ENCODE measurements at places on chromosomes 3 and 15.
A peak's percentile ranks its signal among the peaks of the same experiment; 100 is the strongest.

- no peak for DNase-seq
Observed at GRCh38 chr15:63938486-63939061, 104.8 kb upstream of the HERC1 start.

- DNase-seq, result no peak
Observed at GRCh38 chr15:84111575-84111974, 124.0 kb upstream of the GOLGA6L4 start.

GRCh38 chr3:50320853-50321335 lies 1.7 kb downstream of the HYAL2 start:
- DNase-seq, result no peak

- DNase-seq, result no peak
Observed at GRCh38 chr3:44954962-44955361, 21.0 kb downstream of the ZDHHC3 start.

- DNase-seq, result no peak
Observed at GRCh38 chr15:51093839-51094605, 684 bp downstream of the TNFAIP8L3 start.

GRCh38 chr3:66138336-66139313 lies 82.2 kb upstream of the SLC25A26 start:
- peak; percentile 59 for DNase-seq

DNA sequence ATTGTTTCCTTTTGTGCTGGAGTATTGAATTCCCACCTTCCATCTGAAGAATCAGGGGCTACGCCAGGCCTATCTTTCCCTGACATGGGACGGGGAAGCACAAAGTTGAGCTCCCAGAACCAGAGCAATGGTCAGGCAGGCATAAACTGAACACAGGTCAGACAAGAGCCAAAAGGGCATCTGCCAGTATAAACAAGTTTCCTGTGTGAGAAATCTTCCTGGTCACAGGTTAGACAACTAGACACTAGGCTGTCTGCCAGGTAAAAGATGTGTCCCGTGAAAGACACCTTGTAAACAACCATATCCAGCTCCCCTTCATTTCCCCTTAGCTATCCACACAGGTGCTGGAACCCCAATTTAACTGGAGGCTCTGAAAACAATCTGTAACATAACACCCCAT lies 44.0 kb upstream of the CD96 start:
- DNase-seq, result no peak

DNA sequence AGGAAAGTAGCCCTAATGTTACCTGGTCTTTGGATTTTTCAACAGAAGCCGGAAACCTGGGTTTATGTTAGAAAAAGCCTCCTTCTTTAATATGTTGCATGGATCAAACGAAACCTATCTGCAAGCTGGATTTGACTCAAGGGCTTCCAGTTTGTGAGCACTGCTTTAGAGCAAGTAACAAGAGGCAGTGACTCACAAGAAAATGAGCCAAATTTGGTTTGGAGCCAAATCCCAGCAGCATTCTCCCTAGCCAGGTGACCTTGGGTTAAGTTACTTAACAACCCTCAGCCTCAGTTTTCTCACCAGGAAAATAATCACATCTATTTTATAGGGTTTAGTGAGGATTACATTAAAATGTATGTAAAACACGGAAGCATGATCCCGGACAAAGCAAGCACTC lies 215.2 kb upstream of the PRICKLE2 start:
- peak; percentile 26 for DNase-seq

DNA sequence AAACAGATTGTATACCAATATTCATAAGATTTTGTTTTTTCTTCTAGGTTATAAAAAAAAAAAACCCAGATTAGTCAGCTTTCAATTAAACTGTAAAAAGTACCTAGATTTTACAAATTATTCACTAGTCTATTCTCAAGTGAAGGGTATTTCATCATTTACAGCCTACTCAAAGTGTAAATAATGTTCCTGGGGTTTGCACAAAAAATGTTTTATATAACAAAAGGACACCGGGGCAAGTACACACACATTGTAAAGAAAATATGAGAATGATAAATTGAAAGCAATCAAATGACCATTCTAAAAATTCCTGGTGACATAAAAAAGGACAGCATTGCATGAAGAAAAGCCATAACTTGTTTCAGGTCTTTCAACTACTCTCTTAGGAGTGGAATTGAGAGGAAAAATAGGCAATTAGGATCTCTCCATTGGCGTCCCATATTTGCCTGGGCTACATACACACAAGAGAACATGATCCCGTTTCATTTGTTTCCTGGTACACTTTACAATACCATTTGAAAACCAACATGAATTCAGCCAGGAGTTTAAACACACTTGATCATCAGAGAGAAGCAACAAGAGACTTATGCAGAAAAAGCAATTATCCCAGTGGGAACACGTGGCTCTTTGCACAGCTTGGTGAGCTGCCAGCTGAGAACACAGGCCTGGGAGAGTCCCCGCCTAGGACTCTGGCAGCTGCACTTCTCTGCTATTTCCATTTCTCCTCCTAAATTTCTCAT lies 1039.2 kb downstream of the ROBO1 start:
- DNase-seq, result no peak

DNA sequence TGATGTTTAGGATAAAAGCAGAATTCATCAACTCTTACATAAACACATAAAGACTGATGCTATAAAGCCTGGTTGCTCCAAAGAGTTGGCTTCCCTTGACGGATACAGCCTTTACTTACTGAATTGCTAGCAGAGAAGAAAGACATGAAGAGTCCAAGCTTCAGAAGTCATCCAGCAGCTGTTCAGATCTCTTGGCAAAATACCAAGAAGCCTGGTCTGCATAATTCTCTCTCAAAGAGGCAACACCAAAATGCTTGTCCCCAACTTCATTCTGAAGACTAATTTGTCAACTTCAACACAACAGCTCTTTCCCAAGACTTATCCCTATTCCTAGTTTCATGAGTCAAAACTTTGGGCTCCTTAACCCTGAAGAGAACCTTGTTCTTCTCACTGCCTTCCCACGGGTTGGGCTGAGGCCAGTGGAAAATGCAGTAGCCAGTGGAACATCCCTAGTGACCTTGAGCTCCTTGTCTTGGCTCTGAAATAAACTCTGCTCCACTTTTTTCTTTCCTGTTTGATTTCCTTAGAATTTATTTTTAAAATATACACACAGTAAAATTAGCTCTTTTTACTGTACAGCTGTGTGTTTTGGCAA lies 119.2 kb upstream of the THBS1 start:
- no peak for DNase-seq

DNA sequence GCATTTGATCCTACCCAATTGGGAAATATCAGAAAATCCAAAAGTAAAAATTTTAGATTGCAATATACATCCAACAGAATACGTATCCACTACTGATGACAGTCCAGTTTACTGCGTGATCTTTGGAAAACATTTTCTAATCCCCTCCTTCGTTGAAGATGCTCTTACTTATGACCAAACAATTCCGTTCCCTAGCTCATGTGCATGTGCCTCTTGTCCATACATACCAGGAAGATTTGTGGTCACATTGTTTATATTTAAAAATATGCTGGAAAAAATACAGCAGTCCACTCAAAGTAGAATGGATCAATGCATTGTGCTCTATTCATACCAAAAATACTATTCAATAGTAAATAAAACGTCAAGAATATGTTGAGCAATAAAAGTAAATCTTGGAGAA lies 135.3 kb downstream of the CHL1 start:
- DNase-seq, result no peak

- DNase-seq, result no peak
Observed at GRCh38 chr15:93716615-93717231, 514.6 kb upstream of the MCTP2 start.

DNA sequence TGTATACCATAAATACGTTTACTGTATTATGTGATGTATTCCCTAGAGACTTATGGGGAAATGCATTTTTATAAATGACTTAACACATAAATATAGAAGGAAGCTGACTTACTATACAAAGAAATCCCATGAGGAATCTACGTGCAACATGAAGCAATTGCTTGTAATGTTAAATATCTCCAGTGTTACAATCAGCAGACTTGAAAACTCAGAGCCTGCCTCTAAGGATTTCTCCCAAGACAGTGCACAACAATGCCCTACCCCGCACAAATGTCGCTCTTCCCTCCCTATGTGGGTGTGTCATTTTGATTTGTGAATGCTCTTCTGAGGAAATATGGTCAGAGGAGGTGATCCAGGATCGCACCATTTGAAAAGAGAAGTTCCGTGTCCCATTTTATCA lies 629.0 kb downstream of the NR2F2 start:
- no peak for DNase-seq

DNA sequence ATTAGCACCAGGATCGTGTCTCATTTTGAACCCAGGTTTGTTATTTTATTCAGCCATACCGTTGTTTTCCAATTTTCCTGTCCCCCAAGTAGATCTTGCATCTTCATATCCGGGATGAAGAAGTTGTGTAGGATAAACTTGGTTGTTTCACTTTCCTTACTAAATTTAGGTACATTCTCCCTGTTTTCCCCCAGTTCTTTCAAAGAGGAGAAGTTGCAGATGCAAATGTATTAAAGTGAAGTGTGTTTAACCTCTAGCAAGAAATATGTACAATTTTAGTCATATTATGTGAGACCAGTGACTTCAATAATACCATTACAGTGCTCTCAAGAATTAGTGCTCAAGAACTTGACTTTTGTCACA lies 1.3 kb downstream of the ATXN7 start:
- no peak for DNase-seq

DNA sequence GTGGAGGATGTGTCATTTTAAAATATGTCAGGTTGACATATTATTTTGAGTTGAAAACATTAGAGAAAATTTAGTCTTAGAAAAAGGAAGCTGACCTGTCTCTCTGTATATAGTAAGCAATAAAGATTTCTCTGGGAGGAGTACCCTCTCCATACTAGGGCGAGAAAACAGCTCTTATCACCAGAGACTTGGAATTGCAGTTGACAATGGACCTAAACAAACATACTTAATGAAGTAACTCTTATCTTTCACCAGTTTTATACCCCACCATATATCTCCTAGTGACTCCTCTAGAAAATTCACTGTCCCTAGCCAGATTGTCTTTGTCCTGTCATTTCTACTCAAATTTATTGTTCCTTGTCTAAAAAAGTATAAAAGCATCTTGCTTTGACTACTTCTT lies 7.2 kb upstream of the GATM start:
- DNase-seq, result no peak

- DNase-seq, result no peak
Observed at GRCh38 chr3:12965999-12966846, 107.0 kb downstream of the IQSEC1 start.

DNA sequence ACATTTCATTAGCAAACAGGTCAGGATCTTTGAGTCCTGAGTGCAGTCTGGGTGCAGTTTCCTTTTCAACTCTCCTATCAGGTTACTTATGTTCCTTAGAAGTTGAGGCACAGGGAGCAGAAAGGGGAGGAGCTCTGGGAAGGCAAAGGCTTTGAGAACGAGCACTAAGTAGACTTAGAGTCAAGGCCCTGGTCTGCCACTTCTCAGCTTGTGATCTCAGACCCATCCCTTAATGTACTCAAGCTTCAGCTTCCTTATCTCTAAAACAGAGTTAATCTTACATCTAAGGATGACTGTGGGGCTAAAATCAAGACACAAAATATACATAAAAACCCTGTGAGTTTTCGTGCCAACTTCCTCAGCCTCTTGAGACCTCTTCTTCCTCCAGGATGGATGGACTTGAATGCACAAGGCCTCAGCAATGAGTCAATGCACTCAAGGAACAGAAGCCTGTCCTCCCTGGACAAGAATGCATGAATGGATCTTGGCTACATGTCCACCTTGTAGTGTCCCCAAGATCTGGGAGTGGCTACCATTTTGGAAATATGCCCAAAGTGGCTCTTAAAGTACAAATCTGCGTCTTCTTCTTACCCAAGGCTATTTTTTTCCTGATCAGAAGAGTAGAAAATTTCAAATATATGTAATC lies 105.1 kb downstream of the WDR76 start:
- no peak for DNase-seq

DNA sequence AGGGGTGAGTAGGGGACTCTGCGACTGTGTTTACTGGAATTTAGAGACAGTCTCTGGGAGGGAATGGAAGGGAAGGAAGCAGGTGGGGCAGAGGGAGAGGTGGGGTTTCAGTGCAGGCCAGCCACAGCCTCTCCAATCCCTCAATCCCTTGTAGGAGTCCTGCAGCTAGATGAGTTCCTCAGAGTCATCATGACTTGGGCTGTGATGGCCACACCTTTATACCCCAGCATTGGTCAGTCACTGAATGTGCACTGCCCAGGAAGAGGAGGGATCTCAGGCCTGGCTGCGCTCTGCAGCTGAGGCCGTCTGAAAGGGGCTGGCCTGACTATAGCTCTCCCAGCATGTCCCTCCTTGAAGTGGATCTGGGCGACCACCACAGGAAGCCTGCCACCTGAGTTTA lies 67.3 kb upstream of the GLCE start:
- DNase-seq, result peak; percentile 28

DNA sequence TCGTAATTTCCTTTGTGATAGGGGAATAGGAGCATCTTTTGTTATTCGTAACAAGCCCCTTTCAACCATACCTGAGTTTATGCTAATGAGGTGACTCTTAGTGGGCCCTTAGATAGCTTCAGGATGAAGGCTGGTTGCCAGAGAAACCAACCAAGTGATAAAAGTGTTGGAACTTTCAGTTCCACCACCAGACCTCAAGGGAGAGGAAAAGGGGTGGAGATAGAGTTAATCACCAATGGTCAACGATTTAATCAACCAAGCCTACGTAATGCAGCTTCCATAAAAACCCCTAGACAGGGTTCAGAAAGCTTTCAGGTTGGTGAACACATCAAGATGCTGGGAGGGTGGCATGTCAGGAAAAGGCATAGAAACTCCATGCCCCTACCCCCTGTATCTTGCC lies 33.0 kb downstream of the HERC1 start:
- no peak for DNase-seq

GRCh38 chr3:53803816-53804695 lies 42.2 kb downstream of the CHDH start:
- DNase-seq, result no peak

DNA sequence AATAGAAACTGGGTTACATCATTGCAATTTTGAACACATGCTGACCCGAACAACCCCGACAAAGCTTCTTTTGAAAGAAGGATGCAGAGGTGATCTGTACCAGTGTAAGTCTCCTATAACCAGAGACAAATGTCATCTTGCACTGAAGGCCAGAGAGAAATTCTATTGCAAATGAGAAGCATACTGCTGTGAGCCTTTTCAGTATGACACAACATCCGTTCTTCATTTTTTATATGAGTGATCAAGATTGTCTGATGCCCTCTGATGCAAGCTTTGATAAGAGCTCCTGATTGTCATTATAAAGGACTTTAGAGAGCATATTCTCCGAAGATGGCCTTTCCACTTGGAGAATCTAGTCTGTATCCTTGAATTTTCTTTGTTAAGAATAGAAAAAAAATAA lies 36.9 kb downstream of the PCOLCE2 start:
- DNase-seq, result no peak

GRCh38 chr3:61839256-61839655 lies 277.9 kb downstream of the PTPRG start:
- DNase-seq, result no peak

Data from HFFc6 (cell line).